Cortex of kidney (tissue), 1 donor: ENCODE measurements at places on chromosomes 11 and 22.

GRCh38 chr22:41844036-41844435 lies 11.1 kb downstream of the SREBF2 start:
- no peak for DNase-seq

DNA sequence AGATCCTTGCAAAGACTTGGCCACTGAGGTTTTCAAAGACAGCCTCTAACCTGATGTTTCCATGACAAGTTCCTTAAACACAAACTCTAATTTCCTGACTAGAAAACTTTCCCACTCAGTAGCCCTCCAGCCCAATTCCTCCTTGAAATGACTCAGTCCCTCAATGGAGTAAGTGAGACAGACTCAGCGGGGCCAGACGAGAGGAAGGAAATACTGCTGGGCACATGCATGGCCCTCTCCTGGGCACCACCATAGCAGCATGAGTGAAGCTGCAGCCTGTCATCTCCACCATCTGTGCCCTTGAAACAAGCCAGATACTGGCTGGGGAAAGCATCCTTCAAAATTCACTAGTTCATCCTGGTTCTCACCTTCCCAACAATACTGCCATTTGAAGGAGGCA lies 76.2 kb upstream of the GDPD4 start:
- no peak for DNase-seq

DNA sequence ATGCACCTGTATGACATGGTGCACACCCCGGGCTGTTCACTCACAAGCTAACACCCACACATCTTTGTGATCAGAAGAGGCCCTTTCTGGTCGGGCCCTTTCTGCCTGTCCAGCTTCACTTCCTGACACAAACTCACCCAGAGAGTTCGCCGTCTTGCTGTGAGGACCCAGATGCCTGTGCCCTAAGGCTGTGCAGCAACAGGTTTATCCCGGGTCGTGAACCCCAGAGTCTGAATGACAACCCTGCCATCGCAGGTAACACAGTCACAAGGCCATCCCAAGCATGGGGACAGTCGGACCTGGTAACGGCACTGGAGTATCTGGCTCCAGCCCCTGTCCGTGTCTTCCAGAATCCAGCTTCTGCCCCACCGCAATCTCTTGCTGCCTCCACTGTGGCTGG lies 235.1 kb downstream of the BUD13 start:
- DNase-seq: no peak

DNA sequence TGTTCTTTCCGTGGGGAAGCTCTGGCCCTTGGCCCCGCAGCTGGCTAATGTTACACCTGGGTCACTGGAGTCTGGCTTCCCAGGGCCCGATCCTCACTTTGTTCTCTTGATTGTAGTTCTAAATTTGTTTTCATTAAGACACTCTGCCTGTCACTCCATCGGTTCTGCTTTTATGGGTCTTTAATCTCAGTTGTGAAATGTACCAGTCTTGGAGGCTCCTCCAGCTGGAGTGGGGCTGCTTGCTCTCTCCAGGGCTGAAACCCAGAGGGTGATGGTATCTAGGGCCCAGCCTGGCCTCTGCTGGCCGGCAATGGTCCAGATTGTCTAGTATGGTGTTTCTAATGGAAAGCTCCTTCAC lies 352.9 kb downstream of the TENM4 start:
- no peak for DNase-seq

DNA sequence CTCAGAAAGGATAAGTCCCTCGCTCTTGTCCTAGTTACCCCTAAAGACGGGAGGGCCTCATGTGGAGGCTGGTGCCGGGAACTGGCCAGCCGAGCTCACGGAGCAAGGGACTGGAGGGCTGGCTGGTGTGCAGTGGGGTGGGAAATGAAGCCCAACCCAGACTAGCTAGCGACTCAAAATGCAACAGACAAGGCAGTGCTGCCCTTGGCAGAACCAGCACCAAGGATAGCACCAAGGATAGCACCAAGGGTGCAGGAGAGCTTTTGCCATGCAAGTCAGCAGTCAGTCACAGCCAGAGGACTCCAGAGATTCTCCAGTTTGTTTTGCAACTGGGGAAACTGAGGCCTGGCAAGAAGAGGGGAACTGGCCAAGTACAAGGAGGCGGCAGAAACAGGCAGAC lies 6.5 kb upstream of the BATF2 start:
- DNase-seq: no peak

DNA sequence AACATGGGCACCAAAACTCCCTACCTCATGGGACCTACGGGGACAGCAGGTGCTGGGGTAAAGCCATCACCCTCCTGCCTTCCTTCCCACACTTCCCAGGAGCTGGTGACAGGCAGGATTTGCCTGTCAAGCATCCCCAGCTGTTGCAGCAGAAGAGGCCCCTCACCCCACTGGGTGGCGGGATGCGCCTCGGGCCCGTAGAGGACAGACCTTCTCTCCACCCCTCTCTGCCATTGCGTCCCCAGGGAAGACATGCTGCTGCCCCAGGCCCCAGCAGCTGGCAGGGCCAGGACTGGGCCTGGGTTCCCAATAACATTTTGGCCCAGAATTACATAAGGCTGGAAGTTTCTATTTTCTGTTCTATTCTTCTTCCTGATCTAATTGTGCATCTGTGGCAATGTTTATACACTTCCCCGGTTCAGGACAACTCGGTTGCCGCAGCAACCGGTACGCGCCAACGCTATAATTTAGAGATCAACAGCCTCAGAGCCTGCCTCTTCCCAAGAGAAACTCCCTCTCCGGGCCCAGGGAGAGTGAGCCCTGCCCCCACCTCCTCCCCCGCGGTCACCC lies 25.4 kb downstream of the KCNJ4 start:
- no peak for DNase-seq

GRCh38 chr11:63738720-63739360 lies 29.7 kb downstream of the ZFTA start:
- DNase-seq: no peak
